Stimulated activated CD8-positive, alpha-beta memory T cell treated with anti-CD3 and anti-CD28 coated beads, Interleukin-2, amount 100 ng/mL, for 1 hour (primary cell): ENCODE measurements at places on chromosomes 3 and 15.

DNA sequence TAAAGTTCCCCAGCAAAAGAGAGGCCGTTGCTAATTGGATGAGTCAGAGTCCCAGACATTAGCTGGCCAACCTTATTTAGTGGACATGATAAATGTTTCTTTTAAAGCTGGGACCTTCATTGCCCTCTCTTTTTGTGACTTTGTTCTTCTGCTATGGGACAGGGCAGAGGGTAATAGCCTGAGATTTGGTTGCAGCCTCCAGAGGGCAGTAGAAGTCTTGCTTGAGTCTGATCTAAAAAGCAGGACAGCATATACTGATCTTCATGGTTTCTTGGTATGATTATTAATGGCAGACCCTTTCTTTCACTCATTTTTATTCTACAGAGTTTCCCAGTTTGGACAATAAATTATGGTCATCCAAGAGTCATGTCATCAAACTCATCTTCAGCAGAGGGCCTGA lies 25.1 kb upstream of the ZKSCAN7 start:
- DNase-seq, result no peak

GRCh38 chr3:99498550-99499234 lies 139.7 kb upstream of the COL8A1 start:
- DNase-seq, result no peak

GRCh38 chr3:71132995-71133730 lies 450.4 kb downstream of the FOXP1 start:
- no peak for DNase-seq

DNA sequence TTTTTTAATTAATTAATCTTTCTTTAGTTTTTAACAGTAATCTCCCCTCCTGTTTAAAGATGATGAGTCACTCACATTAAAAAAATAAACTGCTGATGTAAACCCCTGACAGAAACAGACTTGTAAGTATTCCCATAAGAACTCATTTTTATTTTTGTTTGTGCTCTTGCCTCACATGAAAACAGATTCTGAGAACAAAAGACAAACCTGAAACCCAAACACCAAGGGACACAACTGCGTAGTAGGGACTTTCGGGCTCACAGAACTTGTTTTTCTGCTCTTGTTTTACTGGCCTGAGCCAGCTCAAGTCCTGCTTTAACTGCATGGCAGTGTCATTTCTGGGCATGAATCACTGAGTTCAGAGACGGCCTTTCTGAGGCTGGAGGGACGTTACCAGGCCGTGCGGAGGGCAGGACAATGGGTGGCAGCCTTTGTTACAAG lies 600.8 kb downstream of the FOXP1 start:
- DNase-seq, result no peak

DNA sequence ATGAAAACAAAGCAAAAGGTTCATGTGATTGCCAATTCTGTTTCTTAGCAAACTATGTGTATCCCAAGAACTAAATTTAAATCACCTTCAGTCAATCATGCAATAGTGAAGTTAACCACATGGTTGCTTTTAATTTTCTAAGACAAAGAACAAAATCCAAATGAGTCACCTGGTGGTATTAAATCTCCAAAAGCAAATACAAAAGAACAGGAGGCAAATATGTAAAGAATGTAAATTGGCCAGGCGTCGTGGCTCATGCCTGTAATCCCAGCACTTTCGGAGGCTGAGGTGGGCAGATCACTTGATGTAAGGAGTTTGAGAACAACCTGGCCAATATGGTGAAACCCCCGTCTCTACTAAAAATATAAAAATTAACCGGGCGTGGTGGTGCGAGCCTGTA lies 54.2 kb upstream of the PIK3R4 start:
- no peak for DNase-seq

DNA sequence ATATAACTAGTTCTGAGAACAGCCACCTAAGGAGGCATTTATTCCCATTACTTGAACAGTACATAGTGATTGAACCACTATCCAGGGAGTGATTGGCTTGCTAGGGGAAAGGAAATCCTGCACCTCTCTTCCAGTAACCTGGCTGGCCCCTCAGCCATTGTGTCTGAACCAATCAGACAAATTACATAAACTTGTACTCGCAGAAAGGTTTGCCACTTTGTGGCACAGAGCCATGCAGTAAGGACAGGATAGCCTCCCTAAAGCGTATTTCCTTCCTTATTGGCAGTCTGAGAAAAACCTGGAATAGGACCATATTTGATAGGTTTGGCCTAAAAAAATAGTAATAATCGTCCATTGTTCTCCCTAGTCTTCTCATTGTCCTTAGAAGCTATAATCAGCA lies 19.0 kb downstream of the CMSS1 start:
- no peak for DNase-seq

- DNase-seq, result no peak
These were observed 567.7 kb downstream of the NAALADL2 start for GRCh38 chr3:175426805-175427204.

DNA sequence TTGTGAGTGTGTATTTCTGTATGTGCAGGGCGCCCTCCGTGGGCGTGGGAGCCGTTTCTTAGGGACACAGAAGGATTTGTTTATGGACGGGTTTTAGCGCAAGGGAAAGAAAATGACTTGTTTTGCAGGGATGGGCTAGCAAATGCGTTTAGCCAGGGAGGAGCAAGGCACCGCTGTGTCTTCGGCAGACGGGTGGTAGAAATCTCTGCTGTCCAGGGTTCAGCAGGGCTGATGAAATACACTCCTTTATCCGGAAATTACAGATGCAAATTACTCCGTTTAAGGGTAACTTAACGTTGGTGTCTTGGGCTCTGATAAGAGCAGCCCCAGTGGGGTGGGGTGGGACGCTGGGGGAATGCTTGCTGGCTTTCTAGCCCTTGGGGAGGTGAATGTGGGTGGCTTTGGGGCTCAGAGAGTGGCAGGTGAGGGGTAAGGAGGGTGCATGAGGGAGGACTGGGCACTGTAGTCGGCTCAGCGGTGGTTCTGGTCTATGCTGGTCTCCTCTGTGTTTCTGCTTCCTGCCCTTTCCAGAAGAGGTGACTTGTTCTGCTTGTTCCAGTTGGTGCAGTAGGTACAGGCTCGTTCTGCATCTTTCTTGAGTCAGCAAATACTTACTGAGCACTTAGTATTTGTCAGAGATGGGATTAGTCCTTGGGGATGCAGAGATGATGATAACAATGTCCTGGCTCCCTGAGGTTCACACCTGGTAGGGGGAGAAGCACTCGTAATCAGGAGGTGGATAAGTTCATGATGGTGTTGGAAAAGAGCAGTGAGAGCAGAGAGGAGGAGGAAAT lies 954 bp downstream of the SV2B start:
- no peak for DNase-seq

- no peak for DNase-seq
These were observed 12.4 kb upstream of the ZNF770 start for GRCh38 chr15:35000511-35000910.

- DNase-seq, result no peak
These were observed 52.8 kb downstream of the ZMAT3 start for GRCh38 chr3:179018808-179019207.

GRCh38 chr15:34147371-34148140 lies 45.7 kb downstream of the PGBD4 start:
- no peak for DNase-seq

DNA sequence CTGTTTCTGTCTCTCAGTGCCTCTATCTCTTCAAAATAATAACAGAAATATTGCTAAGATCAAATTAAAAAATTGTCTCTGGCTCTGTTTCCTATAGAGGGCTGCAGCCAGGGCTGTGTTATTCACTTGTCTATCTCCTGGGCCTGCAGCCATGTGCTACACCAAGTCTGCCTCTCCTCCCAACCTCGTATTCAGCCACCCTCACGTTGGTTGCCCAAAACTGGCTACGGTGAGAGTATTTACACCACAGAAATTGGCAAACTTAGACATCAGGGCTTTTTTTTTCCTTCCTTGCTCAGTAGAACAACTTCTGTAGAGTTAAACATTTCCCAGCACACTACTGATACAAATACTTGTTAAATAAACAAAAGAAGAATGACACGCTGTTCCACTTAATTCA lies 320.9 kb upstream of the ICE2 start:
- DNase-seq, result no peak

- DNase-seq, result no peak
These were observed 28.9 kb downstream of the INSYN1 start for GRCh38 chr15:73724212-73724611.

GRCh38 chr15:68578980-68579935 lies at the start of gene CORO2B:
CORO2B (plus strand) TSS chr15:68578993; CDS start chr15:68579263, 270 bp downstream.
- DNase-seq, result no peak

- DNase-seq, result no peak
These were observed 125.1 kb downstream of the GABRG3 start for GRCh38 chr15:27095886-27096624.

DNA sequence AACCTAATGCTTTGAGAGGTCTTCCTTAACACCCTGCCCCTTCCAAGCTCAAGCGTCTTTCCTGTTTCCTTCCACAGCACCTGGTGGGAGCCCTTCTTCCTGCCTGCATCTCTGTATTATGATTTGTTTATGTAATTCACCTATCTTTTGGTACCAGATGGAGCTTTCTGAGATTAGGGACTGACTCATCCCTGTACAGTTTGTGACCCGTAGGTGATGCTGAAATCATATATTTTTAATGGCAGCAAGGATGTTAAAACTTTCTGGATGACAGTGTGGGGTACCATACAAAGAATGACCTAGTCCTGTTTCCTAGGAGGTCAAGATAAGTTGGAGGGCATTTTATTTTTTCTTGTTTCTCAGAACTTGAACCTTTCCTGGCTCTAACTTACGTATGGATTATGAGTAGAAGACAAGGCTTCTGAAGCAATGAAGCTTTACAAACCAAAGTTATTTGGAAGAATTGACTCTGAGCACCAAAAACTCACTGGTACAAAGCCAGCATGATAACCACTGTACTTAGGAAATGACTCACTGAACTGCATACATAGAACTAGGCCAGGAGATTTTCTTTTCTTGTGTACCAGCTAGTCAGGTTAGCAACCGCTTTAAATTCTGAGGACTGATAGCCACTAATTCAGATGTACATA lies 46.6 kb downstream of the HHLA2 start:
- no peak for DNase-seq

DNA sequence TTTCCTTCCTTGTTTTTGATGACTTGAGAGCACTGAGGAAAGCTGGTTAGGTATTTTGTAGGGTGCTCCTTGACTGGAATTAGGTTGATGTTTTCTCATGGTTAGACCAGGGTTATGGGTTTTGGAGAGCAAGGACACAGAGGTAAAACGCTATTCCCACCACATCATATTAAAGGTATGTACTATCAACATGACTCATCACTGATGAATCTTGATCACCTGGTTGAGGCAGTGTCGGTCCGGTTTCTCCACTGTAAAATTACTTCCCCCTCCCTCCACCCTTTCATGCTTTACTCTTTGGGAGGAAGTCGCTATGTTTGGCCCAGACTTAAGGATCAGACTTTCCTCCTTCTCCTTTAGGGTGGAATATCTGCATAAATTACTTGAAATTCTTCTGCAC lies 201.6 kb downstream of the EDEM1 start:
- DNase-seq, result no peak

- DNase-seq, result no peak
These were observed 176.2 kb upstream of the ANKRD28 start for GRCh38 chr3:15973940-15974339.

DNA sequence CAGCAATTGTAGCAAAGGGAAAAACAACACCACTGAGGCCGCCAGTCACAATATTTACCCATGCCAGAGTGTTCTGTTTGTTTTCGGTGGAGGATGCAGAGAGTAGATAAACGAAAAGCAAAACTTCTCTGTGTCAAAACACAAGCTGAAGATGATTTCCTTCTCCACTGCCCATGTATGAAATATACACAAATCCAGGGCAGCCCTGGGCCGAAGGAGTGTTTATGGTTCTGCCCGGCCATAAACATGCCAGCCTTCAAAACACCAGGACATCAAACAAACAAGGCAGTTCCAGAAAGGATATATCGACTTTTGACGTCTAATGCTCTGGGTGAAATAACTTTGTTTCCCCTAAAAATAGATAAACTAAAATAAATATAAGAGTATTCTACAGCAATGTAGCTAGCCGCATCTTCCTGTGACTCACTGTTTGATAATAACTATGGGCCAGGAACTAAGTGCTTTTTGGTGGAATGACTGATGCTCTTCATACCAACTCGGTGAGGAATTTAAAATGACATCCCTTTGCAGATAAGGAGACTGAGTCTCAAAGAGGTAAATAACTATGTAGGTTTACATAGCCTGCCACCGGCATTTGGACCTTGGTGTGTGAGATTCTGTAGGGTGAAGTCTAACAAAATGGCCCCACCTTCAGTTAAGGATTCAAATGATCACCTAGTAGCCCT lies 82.8 kb downstream of the MAGI1 start:
- no peak for DNase-seq

- no peak for DNase-seq
These were observed 43.4 kb downstream of the HLTF start for GRCh38 chr3:149042789-149043386.

DNA sequence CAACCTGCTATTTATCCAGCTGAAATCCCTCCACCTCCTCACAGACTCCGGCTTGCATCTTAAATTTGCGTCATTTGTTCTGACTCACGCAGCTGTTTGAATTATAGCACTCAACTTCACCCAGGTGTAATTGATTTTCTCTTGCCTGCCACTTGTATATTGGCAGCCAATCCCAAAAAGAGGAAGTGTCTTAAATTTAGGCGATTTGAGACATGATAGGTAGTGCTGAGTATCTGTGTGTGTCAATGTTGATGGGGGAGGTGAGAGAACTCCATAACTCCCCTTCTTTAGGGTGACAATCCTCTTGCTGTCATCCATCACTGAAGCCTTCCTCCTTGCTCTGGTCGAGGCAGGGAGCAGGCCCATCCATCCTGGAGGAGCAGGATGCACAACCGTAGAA lies 77.2 kb upstream of the TPRG1 start:
- DNase-seq, result no peak

DNA sequence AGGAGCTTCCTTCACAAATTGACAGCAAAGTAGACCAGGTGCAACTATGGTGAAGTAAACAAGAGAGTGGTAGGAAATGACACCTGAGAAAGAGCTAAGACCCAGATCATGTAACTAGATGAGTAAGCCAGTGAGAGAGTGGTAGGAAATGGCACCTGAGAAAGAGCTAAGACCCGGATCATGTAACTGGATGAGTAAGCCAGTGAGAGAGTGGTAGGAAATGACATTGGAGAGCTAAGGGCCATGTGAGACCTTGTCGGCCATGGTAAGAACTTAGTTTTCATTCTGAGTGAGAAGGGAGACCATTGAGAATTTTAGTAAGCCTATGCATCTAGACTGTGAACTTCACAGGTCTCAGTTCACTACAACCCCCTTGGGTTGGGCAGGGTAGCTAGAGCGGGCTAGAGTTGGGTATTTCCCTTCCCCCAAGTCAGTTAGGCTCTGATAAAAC lies 5.4 kb upstream of the SENP7 start:
- no peak for DNase-seq

GRCh38 chr3:123773681-123774431 lies 110.3 kb downstream of the MYLK start:
- DNase-seq, result no peak

- no peak for DNase-seq
These were observed 40.6 kb downstream of the PRICKLE2 start for GRCh38 chr3:64184621-64185020.
